ENCODE measurements at places on chromosomes 6 and 20.
A peak's percentile ranks its signal among the peaks of the same experiment; 100 is the strongest.

DNA sequence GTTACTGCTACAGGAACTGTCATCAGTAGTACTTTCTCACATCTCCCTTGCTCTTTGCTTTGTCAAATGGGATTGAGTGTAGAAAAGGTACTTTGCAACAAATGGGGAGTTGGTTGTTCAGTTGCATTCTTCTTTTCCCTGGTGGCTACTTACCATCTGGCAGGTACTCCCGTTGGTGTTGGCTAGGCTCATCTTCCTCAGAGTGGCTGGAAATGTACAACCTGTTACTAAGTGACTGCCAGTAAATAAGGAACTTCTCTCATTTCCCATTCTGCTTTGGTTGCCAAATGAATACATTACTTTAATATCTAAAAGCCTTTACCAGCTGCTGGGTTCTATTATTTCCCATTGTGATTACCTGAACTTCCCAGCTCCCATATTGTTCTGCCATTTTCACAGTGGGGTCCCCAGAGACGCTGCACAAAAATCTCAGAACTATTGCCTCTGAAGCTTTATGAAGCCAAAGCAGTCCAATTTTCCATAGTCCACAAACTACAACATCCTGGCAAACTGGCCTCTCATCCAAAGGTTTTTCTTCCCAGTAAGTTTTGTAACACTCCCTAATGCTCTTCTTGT, 229.7 kb upstream of the HTR1E start:
- no peak for DNase-seq

DNA sequence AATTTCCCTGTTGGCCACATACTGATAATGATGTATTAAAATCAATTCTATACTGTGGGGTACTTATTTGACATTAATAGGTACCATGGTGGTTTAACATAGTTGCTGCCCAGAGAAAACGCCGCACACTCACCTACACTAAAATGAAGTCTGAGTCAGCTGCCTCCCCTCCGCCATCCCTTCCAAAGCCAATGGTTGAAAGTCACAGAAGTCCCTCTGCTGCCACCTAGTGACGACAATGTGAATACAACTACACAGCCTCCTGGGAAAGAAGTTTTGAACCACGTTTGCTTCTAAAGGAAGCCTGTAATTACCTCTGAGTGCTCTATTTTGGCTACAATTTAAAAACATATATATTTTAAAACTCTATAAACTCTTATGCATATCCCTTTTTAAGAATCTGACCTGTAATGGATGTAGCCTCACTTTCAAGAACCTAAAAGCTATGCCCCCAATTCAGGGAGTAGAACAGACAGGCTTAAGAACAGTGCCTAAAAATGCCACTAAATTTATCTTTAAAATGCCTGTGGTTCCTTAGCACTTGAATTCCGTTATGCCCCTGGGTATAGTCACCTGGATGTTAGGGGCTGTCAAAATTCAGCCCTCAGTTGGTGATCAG, 20.6 kb upstream of the ECI2 start:
- DNase-seq: peak; percentile 87

DNA sequence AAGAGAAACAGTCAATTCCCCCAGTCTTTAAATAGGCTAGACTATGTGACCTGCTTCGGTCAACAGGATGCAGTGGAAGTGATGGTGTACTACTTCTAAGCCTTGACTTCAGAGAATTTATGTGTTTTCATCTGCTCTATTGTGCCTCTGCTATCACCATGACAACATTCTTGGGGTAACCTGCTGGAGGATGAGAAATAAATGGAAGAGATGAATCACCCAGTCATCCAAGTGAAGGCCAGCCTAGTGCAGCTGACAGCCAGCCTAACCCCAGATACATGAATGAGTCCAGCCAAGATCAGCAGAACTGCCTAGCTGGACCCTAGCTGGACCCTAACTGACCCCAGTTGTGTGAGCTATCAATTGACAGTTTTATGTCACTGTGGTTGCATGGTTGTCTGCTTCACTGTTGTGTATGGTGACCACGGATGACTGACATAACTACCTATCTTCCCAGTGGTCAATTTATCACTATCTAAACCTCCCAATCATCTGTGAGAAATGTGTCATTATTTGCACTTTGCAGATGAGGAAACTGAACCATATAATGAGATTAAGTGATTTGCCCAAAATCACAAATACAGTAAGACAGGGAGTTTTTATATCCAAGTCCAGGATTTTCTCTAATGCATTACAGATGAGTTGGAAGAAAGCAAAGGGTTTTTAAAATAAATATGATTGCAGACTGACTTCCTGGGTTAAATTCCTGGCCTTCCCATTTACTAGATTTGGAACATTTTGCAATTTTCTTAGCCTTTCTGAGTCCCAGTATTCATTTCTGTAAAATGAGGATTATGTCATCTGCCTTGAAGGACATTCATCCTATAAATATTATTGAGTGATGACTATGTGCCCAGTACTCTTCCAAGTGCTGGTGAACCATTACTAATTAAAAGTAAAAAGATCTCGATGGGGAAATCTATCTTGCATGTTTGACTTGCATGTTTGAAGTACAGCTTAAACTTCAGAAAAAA, 136.4 kb upstream of the PLCB4 start:
- peak; percentile 66 for DNase-seq

GRCh38 chr6:11575408-11576033, 38.0 kb downstream of the TMEM170B start:
- peak; percentile 69 for DNase-seq

- no peak for DNase-seq
These were observed 225.9 kb downstream of the SMOC2 start for GRCh38 chr6:168666699-168667427.

GRCh38 chr6:67248077-67248476, 1387.0 kb upstream of the ADGRB3 start:
- no peak for DNase-seq

- peak; percentile 6 for DNase-seq
These were observed 19.0 kb upstream of the TRDN start for GRCh38 chr6:123655521-123656306.

DNA sequence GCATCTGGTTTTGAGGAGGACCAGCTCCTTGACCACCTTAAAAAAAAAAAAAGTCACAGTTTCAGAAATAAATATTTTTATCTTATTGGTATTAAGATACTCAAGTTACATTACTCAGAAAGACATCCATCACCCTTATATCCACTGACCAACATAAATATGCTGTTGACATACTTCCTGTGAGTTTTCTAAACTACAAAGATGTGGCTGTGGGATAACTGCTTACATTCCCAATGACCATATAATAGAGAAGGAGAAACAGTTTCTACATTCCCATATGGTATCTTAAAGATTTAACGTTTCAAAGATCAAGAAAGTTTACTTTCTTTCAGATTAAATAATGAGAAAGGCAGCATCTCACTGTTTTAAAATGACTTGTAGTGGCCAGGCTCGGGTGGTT, 46.3 kb downstream of the TP53INP2 start:
- DNase-seq: no peak

DNA sequence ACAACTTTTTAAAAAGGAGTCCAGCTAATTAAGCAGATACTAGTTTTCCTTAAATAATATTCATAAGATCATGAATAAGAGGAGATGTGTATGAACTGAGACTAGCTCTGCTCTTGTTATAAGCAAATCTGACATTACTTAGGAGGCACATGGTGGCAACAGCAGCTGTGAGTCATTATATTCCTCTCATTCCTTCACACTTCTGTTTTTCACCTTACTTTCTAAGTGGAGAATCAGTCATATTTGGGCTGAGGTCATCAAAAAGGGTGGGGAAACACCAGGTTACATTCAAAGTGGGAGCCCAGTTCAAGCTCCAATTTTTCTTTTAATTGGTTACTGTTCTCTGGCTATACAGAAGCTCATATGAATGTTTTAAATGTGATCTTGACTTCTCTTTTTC, 6.0 kb upstream of the RIPPLY2 start:
- no peak for DNase-seq

GRCh38 chr20:63191400-63191799, 24.5 kb downstream of the YTHDF1 start:
- DNase-seq: no peak

GRCh38 chr20:36997121-36997520, 45.6 kb upstream of the SAMHD1 start:
- no peak for DNase-seq

DNA sequence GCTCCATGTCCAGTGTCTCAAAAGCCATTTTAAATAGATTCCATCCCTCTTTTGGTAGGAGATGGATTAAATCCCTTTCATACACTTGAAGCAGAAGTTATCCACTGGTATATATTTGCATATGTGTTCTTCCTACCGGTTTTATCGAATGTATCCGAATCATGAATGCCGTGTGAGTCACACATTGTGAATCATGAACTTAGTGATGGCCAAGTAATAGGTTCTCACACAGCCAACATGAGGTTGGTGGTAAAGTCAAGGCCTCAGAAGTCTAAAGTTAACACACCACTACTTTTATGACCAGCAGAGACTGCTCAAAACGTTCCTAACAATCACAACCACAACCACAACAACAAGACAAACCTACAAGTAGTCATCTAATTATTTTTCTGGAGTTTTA, 345.5 kb downstream of the THBS2 start:
- no peak for DNase-seq

DNA sequence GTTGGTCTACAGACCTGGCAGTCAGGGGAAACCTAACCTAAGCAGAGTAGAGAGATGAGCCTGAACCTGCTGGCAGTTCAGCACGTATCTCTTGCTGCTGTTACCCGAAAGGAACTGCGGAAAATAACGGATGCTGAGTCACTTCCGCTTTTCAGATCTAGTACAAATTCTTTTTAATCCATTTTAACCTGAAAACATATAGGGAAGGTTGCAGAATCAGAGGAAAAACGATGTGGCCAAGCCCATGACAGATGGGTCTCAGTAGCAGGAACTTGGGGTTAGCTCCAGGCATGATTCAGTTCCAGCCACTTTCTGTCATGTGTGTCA, 351.9 kb upstream of the PRND start:
- DNase-seq: no peak

GRCh38 chr6:89045011-89045387, 35.6 kb upstream of the PNRC1 start:
- no peak for DNase-seq

- DNase-seq: no peak
These were observed 138.8 kb downstream of the HIVEP1 start for GRCh38 chr6:12150812-12151432.

- no peak for DNase-seq
These were observed 10.4 kb upstream of the THBS2 start for GRCh38 chr6:169263836-169264608.

GRCh38 chr20:19113343-19113930, 99.0 kb upstream of the SLC24A3 start:
- no peak for DNase-seq

GRCh38 chr20:25676164-25676809, 20.4 kb downstream of the ZNF337 start:
- DNase-seq: no peak

DNA sequence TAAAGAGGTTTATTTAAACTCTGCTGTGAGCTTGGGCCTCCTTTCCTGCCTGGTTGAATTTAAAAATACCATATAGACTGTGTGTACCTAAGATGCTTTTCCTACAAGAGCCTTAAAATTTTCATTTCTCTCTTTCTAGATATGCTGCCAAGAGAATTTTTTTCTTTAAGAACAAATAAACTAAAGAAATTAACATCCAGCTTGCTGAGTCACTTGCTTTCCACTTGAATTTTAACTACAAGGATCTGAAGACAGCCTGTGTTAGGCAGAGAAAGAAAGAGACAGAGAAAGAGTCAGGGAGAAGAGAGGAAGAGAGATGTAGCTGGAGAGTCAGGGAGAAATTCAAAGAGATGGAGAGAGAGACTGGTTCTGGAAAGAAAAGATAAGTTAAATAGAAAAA, 18.3 kb upstream of the SNAP25 start:
- DNase-seq: no peak

GRCh38 chr6:85641522-85641896, 1.2 kb downstream of the SYNCRIP start:
- no peak for DNase-seq

DNA sequence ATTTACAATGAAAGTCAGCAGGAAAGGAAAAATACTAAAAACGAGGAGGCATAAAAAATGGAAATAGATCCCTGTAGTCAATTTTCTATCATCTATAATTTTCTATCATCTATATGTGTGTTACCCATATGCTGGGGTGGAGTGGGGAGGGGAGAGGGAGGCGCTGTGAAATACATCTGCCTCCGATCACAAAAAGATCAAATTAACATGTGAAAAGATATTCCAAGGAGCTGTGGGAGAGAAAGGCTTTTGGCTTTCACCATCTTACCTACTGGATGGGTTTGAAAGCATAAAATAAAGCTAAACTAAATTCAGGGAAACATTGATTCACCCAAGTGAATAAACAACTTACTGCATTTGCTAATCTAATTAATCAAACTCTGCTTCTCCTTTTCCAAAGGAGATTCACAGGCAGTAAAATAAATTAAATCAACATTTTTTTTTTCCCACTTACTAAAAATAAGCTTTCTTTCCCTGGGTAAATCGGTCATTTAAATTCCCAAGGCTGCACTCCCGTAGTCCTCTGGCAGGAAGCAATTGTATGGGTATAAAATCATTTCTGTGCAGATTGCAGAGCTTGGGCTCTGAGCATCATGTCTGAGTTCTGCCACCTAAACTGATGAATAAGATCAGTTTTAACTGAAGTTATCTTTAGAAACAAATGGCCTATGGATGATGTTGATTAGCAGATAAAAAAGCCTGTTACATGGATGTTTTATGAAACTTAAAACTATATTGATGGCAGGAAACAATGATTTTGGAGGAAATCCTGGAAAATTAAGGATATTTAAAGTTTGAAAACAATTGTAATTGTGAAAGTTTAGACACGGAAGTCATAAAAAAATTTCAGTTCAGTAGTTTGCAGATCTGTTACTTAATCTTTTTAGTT, 147.9 kb downstream of the SOX4 start:
- peak; percentile 34 for DNase-seq

- no peak for DNase-seq
These were observed 301.9 kb upstream of the SGK1 start for GRCh38 chr6:134619789-134620188.

- no peak for DNase-seq
These were observed 41.8 kb upstream of the DST start for GRCh38 chr6:56684342-56685101.

GRCh38 chr20:54535033-54535432, 59.6 kb downstream of the DOK5 start:
- DNase-seq: peak; percentile 29

DNA sequence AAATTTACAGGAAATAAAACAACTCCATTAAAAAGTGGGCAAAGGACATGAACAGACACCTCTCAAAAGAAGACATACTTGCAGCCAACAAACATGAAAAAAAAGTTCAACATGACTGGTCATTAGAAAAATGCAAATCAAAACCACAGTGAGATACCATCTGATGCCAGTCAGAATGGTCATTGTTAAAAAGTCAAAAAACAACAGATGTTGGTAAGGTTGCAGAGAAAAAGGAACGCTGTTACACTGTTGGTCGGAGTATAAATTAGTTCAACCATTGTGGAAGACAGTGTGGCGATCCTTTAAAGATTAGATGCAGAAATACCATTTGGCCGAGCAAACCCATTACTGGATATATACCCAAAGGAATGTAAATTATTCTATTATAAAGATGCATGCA, 858.0 kb upstream of the FLRT3 start:
- DNase-seq: no peak

Data from muscle of back (tissue), 13 donors.